ENCODE measurements at places on chromosomes 12 and 14.
A peak's percentile ranks its signal among the peaks of the same experiment; 100 is the strongest.

GRCh38 chr12:1439687-1440086 lies 154.7 kb downstream of the FBXL14 start:
- no peak for DNase-seq

GRCh38 chr12:132360410-132360809 lies 31.0 kb upstream of the GALNT9 start:
- no peak for DNase-seq

DNA sequence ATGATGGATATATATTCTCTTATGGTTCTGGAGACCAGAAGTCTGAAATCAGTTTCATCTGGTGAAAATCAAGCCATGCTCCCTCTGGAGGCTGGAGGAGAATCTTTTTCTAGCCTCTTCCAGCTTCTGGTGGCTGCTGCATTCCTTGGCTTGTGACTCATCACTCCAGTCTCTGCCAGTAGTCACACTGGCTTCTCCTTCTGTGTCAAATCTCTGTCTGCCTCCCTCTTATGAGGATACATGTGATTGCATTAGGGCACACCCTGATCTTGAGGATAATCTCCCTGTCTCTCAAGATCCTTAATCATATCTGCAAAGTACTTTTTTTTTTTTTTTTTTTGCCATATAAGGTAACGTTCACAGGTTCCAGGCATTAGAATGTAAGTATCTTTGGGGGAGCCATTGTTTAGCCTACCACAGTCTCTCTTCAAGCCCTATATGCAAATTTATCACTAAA lies 17.7 kb downstream of the DNAL1 start:
- DNase-seq = peak; percentile 50

- no peak for DNase-seq
Observed at GRCh38 chr14:43697003-43697402, 810.1 kb downstream of the FSCB start.

DNA sequence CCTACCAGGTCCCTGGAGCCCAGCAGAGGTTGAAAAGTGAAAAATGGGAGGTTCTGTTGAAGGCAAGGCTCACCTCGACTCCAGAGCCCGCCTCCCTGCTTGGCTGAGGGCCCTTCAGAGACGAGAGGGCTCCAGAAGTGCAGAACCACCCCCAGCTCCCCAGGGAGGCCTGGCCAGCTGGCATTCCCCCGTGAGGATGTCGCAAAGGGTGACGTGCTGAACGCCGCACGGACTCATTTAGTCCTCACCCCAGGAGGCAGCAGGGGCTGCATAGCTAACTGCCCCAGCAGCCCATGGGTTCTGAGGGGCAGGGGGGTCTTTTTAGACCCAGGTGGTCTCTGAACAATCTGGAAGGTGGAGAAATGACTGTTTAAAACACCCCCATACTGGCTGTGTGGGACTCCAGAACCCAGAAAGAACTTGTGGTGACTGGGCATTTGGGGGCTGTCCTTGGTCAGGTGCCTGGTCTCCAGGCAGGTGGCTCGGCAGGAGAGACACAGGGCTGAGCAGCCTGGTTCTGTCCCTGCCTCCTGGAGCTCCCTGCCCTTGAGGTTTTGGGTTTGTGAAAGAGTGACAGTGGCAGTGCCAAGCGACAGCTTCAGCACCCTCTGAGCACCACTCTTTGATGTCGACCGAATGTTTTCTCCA lies 32.0 kb downstream of the ANAPC7 start:
- peak; percentile 92 for DNase-seq

DNA sequence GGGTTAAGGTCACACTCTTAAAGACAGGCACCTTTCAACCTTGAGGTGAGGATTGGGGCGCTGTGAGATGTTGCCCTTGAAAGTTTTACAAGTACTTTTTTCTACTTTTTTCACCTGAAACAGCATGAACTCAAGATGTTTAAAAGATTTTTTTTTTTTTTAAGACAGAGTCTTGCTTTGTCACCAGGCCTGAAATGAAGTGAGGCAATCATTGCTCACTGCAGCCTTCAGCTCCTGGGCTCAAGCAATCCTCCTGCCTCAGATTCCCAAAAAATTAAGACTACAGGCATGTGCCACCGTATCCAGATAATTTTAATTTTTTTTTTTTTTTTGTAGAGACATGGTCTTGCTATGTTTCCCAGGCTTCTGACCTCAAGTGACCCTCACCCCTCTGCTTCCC lies 243.9 kb downstream of the DIO2 start:
- no peak for DNase-seq

DNA sequence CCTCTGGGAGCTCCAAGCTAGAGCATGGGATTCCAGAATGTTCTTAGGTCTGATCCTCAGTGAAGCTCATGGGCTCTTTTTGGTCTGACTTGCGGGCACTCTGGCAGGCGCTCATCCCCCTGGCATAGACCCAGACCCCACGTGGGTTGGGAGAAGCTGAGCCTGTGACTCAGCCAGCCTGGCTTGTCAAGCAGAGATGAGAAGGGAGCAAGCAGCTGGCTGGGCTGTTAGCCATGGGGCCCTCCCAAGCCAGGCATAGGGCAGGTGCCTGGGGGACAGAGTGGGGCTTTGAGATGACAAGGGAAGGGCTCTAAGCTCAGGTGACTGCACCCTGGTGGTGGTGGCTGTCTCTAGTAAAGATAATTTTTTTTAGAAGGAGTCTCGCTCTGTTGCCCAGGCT lies 80.3 kb upstream of the NOS1 start:
- DNase-seq = peak; percentile 34

GRCh38 chr14:24806061-24806678 lies 172.2 kb upstream of the GZMB start:
- peak; percentile 8 for DNase-seq

DNA sequence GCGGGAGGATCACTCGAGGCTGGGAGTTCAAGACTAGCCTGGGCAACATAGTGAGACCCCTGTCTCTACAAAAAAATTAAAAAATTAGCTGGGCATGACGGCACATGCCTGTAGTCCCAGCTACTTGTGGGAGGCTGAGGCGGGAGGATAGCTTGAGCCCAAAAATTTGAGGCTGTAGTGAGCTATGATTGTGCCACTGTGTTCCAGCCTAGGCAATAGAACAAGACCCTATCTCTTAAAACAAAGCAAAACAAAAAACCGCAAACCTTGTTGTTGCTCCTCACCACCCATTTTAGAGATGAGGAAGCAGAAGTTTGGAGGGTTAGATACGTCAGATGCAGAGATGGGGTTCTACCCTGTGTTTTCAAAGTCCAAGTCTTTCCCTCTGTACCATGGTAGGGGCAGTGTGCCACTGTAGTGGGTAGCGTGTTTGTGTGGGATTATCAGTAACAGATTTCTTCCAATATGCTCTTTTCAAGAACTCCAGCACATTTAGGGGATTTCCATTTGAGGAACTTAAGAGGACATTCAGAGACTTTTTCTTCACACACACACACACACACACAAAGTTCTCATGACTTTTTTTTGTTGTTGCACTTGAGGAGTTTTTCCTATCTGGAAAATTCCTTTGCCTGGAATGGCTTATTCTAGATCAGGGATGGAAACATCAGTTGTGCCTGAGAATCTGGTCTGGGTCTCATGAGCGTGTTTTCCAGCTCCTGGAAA lies 186.5 kb downstream of the CHST11 start:
- no peak for DNase-seq
